NCI-H510A (cell line): ENCODE measurements at places on chromosomes 11 and 22.

DNA sequence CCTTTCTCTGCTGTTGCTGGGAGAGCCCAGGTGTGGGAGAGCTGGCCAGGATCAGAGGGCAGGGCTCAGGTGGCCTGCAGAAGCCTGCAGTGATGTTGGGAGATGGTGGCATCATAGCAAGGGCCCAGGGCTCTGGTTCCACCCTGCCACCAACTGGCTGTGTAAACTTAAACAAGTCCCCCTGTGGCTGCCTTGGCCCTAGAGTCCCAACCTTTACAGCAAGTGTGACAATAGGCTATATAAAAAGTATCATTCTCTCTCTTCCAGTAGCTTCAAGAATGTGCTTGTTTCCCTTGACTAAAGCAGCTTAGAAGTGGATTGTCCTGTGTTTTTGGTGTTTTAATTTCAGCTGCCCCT is 201.8 kb upstream of the E2F8 start:
- no peak for DNase-seq

- DNase-seq: no peak
Observed at GRCh38 chr22:42056757-42057511, 13.7 kb downstream of the NAGA start.

DNA sequence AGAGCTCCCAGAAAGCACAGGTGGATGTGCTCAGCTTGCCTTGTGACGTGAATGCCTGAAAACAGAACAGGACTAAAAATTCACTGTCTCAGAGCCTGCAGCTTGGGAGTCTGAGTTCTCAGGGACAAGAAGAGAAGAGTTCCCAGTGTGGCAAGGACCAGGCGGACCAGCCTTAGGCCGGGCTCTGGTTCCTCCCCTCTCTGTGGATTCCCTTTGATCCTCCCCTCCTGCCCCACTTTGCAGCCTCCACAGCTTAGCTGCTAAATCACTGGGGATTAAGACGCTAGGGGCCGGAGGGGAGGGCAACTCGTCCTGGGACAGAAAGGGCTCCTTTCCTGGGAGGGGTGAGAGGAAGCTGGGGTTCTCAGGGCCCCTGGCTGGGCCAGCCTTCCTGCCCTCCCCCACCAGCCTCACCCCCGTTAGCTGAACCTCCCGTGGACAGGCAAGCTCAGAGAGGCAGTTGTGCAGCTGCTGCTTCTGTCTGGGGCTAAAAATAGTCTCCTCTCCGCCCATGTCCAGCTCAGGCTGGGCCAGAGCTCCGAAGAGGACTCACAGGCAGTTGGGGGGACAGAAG is 29.9 kb upstream of the JAM3 start:
- no peak for DNase-seq

GRCh38 chr11:45184640-45185039 is 38.2 kb downstream of the PRDM11 start:
- no peak for DNase-seq

DNA sequence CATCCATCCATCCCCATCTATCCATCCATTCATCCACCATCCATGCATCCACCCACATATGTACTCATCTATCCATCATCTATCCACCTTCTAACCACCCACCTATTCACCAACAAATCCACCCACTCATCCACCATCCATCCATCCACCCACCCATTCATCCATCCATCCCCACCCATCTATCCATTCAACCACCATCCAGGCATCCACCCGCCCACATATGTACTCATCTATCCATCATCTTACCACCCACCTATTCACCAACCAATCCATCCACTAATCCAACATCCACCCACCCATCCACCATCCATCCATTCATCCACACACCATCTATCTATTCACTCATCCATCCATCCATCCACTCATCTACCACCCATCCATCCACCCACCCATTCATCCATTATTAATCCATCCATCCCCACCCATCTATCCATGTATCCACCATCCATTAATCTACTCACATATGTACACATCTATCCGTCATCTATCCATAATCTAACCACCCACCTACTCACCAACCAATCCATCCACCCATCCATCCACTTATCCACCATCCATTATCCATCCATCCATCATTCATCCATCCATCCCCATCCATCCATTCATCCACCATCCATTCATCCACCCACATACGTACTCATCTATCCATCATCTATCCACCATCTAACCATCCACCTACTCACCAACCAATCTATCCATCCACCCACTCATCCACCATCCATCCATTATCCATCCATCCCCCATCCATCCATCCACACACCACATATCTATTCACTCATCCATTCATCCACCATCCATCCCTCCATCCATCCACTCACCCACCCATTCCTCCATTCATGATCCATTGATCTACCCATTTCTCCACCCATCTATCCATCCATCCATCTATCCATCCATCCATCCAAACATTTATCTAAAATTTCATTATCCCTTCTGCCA is 940.0 kb downstream of the BRD1 start:
- no peak for DNase-seq

DNA sequence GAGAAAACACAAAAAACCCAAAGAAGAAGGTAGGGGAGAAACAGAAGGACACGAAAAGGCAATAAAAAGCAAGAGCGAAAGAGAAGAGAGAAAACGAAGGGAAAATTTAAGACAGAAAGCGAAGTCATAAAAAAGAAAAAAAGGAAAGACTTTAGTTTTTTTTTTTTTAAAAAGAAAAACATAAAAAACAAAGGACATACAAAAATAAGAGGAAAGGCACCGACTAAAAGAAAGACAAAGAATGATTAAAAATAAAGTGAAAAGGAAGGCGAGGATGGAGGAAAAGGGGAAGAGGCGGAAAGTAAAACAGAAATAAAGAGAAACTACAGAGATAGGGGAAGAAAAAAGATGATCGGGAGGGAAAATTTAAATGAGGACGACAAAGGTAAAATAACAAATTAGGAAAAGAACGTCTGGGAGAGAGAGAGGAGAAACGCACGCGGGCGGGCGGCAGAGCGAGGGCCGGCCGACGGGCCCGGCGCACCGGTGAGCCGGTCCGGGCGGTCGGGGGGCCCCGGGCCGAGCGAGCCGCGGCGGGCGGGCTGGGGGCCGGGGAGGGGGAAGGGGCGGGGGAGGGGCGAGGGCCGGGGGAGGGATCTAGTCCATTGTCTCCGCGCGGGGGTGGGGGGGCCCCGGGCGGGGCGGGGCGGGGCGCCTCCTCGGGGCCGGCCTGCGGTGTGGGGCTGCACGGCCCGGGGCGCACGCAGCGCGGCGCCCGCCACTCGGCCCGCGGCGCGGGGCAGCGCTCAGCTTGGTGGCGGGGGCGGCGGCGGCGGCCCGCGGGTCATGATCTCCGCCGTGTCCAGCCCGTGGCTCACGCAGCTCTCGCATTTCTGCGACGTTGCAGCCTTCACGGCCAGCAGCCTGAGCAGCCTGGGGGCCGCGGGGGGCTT is at the start of gene TBX1:
TBX1 (plus strand) TSS at position 721 of the 893 bp plus-strand sequence; CDS start at position 787, 66 bp downstream.
- DNase-seq: no peak

DNA sequence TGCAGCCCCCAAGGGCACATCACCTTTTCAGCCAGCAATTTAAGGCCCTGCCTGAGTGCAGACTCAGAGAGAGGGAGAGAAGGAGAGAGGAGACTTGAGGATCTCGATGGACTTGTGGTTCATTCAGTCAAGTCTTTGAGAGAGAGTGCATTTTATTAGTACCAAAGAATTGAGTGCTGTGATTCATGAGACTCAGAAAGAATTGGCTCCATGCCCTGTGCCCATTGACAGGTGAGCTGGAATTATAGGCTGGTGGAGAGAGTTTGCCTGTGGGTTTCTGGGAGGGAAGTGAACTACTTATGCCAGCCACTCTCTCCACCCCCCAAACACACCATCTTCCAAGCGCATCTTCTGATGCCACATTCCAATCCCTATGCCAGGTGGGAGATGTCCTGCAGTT is 236.8 kb downstream of the MN1 start:
- DNase-seq: no peak

DNA sequence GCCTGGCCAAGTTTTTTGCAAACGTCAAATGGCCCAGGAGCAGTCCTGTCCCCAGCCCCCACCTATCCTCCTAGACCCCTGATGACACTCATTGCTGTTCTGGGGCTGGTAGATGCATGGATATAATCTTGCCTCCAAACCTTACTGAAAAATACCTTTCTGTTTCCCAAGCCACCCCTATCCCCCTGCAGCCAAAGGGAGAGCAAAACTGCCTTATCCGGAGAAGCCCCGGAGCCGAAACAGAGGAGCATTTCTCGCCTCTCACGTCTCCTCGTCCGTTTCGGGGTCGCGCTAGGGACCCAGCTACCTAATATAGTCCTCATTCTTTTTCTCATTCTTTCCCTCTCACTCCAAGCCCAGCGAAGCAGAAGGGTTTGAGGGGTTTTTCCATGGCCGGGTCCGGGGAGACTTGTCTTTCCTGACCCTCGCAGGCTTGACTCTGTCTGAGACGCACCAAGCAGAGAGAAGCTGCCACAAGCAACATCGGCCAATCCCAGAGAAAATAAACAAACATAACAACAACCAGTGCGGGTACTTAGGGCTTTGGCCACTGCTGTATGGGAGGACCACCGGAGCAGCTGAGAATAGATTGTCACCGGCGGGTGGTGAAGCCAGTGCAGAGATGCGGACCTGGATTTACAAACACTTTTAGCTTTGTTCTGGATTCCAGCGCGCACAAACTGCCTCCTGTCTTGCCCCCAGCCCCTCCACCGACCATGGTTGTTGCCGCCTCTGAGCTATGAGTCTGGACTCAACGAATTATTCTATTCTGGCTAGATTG is 1.6 kb downstream of the BSX start:
- DNase-seq: no peak

- DNase-seq: no peak
Observed at GRCh38 chr11:34495724-34496377, 17.7 kb downstream of the ELF5 start.

DNA sequence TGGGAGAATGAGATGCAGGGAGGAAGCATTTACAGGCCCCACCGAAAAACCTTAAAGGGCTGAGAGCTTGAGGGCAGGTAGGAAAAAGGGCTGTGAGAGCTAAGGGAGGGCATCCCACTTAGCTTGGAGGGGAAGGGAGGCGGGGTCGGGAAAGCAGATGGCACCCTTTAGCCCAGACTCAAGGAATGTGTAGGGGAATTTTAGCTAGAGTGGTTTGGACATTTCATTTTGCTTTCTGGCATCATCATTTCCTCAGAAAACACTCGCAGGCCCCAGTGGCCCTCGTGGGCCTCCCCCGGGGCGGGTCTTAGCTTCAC is 846 bp upstream of the STIM1 start:
- DNase-seq: no peak

DNA sequence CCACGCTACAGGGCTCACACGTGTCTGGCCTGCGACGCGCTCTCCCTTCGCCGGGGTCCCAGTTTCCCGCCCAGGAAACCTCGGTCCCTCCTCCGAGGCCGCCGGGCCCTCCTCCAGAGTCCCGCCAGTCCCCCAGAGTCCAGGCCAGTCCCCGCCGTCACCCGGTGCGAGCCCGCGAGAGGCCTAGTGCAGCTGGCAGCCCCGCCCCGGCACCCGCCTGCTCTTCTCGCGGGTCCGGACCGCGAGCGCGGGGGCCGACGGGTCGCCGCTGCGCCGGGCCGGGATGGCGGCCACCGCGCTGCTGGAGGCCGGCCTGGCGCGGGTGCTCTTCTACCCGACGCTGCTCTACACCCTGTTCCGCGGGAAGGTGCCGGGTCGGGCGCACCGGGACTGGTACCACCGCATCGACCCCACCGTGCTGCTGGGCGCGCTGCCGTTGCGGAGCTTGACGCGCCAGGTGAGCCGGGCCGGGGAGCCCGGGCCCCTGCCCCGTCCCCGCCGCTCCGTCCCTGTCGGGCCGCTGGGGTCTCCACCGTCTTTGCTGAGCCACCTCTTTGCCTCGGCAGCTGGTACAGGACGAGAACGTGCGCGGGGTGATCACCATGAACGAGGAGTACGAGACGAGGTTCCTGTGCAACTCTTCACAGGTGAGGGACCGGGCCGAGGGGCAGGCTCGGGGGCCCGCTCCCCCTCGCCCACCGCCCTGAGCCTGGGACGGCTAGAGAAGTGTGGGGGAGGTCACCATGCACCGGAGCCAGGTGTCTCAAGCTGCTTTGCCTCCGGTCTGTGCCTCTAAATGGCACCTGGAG is at the start of gene PTPMT1:
PTPMT1 (plus strand) TSS at position 260 of the 809 bp plus-strand sequence; CDS start at position 284, 24 bp downstream.
- DNase-seq: no peak

DNA sequence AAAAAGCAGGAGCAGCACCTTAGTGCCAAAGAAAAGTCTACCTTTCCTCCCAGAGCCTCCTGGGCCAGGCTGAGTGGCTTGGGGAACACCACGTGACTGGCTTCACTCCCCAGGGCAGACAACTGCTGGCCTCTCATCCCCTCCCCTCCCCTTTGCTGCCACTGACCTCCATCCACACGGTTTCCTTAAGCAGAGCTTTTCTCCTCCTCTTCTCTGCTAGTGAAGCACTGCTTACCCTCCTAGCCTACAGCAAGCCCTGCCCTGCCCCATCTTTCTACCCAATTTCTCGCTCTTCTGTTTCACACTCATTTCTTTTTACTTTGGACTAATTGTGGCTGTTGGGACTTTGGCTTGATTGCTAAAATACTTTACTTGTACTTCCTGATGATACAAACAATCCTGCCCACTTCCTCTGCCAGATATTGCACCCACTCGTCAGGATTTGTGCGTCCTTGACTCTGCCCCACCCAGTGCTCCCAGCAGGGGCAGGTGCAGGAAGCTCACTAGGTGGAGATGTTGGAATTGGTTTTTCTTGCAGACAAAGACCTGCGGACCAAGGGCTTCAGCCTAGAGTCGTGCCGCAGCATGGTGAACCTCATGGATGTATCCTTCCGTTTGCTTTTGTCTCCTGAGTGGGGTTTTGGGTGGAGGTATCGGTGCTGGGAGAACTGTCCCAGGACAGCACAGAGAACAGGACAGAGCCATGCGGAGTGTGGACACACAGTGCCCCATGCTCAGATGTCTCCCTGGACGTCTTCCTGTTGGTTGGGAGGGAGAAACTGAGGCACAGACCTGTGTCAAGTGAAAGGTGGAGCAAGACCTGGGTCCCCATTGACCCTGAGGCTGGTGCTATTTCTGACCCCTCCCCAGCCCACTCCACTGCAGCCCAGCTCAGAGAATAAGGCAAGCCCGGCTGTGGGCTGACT is 27.3 kb downstream of the CAPN1 start:
- DNase-seq: peak; percentile 43

DNA sequence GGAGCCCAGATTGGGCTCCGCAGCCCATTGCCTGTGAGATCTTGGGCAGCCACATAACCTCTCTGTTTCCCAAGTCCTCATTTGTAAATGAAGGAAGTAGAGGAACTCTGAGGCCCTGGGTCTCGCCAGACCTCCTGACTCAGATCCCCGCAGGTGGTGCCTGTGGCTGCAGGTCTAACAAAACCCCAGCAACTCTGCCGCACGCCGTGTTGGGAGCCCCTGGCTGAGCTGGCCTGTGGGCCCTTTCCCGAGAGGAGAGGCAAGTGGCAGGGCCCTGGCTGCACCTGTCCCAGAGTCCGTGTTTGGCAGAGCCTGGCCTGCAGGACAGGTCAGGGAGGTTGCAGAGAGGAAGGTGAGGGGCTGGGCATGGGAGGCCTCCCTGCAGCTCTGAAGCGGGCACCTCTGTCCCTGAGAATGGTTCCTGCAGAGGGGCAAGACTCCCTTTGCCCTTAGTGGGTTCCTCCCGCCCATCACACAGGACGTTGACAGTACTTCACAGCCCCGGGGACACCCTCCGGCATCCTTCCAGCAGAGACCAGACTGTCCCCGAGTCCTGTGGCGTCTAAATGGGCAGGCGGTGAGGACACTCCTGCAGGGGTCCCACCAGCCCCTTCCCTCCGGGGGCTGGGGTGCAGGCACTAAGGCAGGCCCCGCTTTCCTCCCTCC is 67.7 kb downstream of the ARHGAP8 start:
- DNase-seq: no peak
